ENCODE measurements at places on chromosomes 6 and 20.
A peak's percentile ranks its signal among the peaks of the same experiment; 100 is the strongest.

GRCh38 chr6:163721435-163721834 is 306.9 kb downstream of the QKI start:
- DNase-seq: no peak

GRCh38 chr20:48635791-48636267 is 192.0 kb downstream of the PREX1 start:
- DNase-seq: peak; percentile 33

GRCh38 chr6:12092762-12093161 is 80.7 kb downstream of the HIVEP1 start:
- DNase-seq: no peak

DNA sequence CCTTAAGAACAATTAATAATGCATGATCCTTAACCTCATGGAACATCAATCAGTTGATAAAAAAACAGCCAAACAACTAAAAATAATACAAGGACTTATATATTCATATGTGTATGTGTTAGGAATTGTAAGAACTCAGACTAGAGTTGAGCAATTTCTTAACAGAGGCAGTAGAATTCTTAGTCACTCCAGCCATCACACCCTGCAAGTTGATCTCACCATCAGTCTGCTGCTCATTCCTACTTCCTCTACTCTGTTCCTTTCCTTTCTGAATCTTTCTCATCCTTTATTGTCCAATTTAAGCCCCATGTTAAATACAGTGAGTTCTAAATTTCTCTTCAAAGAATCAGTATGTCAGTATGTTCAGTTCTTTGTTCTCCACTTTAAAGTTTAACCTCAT is 2.6 kb downstream of the ZNF165 start:
- DNase-seq: no peak

GRCh38 chr6:39140556-39141167 is 25.7 kb upstream of the SAYSD1 start:
- no peak for DNase-seq

DNA sequence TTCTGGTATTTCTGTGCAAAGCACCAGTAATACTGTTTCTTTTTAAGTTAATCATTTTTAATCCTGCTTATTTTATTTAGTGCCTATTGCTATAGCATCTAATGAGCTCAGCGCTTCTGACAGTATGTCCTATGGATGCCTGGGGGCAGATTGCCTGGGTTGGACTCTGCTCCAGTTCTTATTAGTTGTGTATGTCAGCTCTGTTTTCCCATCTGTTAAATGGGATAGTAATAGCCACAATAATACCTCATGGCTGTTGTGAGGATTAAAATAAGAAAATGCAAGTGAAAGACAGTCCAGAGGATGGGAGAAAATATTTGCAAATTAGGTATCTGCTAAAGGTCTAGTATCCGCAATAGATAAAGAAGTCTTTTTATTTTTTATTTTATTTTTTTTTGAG is 87.0 kb downstream of the UTRN start:
- DNase-seq: no peak

DNA sequence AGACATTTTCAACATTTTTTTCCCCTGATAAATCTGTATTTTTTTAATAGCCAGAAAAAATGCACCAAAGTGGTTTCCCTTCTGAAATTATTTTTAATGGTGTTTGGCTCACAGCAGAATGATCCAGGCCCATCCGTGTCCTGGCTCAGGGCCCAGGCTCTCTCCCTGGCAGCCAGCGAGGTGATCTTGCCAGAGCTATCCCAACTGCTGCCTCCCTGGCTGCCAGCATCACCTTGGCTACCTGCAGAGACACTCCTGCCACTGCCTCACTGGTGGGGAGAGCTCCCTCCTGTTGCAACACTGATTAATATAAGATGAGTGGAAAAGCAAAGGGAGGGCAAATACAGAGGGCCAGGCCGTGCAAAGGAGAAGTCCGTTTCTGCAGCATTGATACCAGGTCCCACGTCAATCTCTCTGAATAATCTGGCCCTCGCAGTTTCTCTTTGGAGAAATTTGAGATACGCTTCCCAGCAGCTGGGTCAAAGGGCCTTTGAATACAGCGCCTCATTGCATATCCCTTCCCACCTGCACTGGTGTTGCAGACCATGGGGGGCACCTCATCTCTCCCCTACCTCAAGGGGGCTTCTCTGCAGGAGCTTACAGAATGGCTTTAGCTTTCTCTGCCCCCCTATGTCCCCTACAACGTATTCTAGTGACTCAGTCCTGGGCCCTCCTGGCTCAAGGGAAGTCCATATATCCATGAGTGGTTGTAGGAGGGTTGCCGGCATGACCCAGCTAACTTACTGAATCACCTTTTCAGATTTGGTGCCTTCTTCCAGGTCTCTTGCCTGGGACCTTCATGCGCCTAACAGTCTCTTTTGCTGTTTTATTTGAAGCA is 12.8 kb upstream of the DSTN start:
- DNase-seq: peak; percentile 35

- DNase-seq: no peak
Observed at GRCh38 chr6:12987783-12988182, 271.2 kb downstream of the PHACTR1 start.

DNA sequence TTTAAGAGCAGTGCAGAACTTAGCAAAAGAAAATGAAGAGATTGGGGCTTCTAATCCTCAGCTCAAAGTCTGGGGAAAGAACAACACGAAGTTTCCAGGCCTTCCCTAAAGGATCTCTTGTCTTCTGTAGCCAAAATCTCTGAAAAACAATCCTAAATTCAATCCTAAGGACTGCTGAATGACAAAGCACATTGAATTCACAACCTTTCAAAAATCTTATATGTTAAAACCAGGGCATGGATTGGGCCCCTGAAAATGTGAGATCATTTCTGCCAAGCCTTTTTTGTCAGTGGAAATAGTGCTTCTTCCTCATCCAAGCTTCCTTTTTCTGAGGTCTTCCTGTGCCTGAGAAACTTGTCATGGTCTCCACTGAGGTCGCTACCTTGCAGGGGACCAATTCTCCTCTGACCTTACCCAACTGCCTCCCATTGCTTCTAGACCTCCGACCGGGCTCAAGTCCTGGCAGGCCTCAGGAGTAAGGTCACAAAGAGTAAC is 126.2 kb upstream of the ARID1B start:
- no peak for DNase-seq

GRCh38 chr20:58714923-58715351 is 22.3 kb downstream of the NPEPL1 start:
- no peak for DNase-seq

- DNase-seq: no peak
Observed at GRCh38 chr6:54060286-54060685, 51.0 kb upstream of the MLIP start.

Data from large intestine (tissue), 12 donors.